CD4-positive, alpha-beta T cell treated with Interleukin-4 for 4 hours (primary cell): ENCODE measurements at places on chromosomes 5 and 9.

GRCh38 chr9:97041898-97042297 lies 3.0 kb upstream of the CTSV start:
- no peak for DNase-seq

DNA sequence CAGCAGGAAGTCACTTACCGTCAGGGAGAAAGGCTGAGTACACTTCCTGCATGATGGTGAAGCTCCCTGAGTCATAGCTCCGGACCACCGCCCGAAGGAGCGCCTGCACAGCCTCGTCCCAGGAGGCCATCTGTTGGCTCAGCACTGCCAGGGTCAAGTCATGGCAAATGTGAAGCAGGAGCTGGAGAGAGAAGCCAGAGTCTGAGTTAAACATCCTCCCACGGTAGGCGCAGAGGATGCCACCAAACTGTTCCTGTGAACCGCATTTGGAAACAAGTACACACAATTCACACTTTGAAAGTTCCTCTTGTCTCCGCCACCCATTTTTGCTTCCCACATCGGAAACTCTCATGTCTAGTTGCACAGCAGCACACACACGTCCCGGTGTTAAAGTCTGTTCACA lies 33.9 kb downstream of the CNOT8 start:
- DNase-seq = no peak

- DNase-seq = peak; percentile 25
Observed at GRCh38 chr5:100898504-100899346, 4.4 kb downstream of the ST8SIA4 start.

GRCh38 chr5:39100851-39101396 lies 26.7 kb upstream of the RICTOR start:
- no peak for DNase-seq

GRCh38 chr5:175520321-175520720 lies 42.0 kb downstream of the SFXN1 start:
- DNase-seq = peak; percentile 27

DNA sequence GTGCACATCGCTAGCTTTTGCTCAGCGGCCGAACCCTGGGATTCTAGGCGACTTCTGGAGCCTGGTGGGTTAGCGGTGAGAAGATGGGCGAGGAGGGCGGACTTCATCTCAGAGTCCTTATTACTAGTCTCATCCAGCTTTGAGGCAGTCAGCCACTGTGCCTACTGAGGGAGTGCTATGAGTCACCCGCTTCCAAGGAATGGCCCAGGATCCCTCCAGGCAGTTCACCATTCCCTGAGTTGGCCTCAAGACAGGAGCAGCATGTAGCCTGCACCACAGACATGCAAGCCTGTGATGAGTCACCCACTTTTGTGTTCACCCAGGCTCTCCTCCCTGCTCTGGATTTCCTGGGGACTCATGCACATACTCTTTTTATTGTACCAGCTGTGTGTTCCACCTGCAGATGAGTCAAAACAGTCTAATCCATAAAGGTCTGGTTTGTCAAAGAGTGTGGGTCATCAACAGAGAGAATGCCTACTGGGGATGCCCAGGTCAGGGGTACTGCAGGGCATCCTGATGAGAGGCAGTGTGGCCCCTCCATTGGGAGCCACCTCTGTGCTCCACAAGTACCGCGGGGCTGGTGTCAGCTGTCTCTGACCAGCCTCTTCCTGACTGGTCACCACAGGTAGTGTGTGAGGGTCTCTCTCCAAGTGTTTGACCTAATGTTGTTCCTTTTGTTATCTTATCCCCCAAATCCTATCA lies 20.2 kb downstream of the SLC22A5 start:
- peak; percentile 69 for DNase-seq

- peak; percentile 69 for DNase-seq
Observed at GRCh38 chr5:76403766-76404222, 709 bp downstream of the IQGAP2 start.

DNA sequence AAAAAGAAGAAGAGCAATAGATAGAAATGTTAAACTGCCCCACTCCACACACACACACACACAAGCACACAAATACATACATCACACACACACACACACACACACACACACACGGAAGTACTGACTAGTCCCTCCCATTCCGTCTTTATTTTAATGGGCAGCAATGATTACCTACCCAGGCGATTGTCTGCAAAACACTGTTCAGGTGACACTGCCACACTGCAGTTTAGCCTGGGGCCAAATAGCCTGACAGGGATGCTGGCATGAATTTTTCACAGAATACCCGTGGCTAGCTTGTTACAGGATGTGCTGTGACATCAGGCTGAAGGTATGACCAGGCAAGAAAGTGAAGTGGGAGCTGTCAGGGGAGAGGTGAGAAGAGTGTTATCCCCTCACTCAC lies 86.9 kb downstream of the FRMD3 start:
- DNase-seq = no peak

DNA sequence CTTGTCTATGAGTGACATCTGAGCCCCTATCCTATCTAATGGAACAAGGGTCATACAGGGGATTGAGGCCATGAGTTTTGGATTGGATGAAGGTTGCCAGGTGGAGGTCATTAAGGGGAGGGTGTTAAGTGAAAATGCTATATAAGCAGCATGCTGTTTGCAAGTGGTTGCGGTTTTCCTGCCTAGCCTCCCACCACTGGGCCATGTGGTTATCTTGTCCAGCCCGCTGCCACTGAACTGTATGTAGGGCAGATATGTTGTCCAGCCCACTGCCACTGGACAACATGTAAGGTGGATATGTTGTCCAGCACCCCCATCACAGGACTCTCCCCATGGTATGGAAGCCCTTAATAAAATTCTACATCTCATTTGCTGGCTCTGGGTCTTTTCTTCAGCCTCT lies 200.0 kb downstream of the FGF10 start:
- DNase-seq = no peak

DNA sequence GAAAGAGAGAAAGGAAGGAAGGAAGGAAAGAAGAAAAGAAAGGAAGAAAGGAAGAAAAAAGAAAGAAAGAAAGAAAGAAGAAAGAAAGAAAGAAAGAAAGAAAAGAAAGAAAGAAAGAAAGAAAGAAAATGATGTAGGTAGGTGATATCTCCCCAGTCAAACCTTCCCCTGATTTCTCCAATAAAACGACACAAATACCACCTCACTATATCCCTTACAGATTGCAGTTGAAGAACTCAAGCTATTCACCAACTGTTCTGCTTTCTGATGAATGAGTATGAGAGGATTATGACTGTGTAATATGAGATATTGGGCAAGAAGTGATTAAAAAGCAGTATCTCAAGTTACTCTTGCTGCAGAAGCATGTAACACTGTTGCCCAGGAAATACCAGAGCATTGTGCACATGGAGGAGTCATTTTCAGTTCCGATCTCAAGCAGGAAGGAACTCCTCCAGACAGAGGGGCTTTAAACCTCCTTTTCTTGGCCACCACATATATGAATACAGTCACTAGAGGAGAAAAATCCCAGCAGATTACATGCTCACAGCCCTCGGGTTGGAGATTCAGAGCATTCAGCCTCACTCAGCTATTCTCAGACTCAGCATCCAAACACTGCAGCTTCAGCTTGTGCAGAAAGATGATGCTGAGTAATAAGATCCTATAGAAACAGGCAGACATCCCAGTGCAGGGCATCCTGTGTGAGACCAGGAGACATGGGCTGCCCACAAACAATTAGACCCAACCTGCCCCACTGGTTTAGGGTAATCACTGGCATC lies 61.4 kb downstream of the UGCG start:
- DNase-seq = peak; percentile 33

GRCh38 chr5:150651382-150651781 lies 9.7 kb upstream of the MYOZ3 start:
- no peak for DNase-seq

- no peak for DNase-seq
Observed at GRCh38 chr5:6700074-6700684, 13.1 kb upstream of the TENT4A start.

- DNase-seq = no peak
Observed at GRCh38 chr9:114811301-114811700, 5.5 kb upstream of the TNFSF15 start.

- DNase-seq = peak; percentile 20
Observed at GRCh38 chr9:92664394-92665152, 5.4 kb downstream of the IPPK start.

DNA sequence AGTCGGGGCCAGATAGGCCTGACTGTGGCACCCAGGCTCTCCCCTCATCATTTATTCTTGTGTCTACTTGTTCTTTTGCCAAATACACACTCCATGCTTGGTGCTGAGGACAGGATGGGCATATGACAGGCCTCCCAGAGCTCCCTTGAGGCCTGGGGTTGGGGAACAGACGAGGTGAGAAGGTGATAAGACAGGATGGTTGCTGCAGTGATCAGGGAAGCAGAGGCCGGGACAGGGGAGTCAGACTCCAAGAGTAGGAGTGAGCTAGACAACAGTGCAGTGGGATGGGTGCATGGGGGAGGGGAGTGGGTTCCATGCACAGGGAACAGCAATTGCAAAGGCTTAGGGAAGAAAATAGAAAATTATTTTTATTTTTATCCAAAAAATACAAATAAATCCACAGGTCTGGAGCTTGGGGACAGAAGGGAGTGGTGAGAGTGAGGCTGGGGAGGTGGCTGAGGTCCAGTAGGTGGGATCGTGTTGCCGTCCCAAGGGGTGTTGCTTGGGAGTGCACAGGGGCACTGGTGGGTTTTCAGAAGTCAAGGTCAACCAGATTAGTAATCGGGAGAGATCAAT lies 3.4 kb upstream of the AMBP start:
- DNase-seq = no peak
